Neuronal stem cell (in vitro differentiated cells): ENCODE measurements at places on chromosomes 2 and 18.

- DNase-seq: no peak
Measured at GRCh38 chr2:170917219-170917913, 11.7 kb upstream of the GORASP2 start.

DNA sequence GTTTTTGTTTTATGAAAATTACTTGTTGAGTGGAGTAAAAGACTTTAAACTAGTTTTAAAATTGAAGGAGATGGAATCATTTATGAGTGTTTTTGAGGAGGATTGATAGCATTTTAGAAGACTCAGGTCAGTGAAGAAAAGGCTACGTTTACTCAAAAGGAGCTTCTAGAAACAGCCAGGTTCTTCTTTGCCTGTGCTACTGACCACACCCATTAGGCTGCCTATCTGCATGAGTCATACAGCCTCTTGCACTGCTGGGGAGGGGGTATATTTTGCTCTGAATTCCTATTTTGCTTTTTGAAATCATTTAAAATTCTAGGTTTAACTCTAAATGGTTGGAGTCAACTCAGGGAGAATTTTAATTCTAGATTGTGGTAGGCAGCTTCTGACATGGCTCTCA lies 22.3 kb downstream of the EFEMP1 start:
- DNase-seq: no peak

GRCh38 chr2:8368463-8368862 lies 313.4 kb upstream of the ID2 start:
- DNase-seq: no peak

- DNase-seq: no peak
Measured at GRCh38 chr2:62506421-62506750, 391 bp upstream of the TMEM17 start.

DNA sequence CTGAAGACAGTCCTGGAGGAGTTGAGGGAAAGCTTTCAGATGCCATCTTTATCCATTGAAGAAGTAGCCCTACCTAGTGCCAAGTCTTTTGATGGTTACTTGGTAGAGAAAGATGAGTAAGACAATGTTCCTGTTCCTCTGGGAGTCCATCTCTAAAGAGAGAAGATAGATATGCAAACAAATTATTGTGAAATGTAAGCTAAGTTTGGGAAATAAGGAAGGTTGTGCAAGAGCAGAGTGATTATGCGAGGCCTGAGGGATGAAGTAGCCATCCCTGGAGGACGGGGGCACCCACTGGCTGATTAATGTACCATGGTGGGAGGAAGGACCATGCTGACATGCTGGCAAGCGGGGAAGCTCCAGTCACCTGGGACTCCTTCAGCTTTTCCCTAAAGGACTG lies 994 bp upstream of the DTNA start:
- DNase-seq: no peak

DNA sequence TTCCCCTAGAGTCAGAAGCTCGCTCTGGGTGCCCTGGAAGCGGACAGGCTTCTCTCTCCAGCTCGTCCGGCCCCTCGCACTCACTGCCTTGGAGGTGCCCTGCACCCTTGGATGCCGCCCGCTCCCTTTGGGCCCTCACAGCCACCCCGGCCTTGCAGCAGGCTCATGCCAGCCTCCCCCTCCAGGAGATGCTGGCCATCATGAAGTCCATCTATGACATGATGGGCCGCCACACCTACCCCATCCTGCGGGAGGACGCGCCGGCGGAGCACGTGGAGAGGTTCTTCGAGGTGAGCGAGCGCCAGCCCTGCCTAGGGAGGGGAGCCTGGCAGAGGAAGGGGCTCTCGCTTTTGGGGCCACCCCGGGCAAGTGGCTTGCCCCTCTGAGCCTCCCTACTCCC lies 20.3 kb upstream of the FAHD2A start:
- DNase-seq: no peak

GRCh38 chr2:218792433-218792832 lies 10.5 kb downstream of the CYP27A1 start:
- DNase-seq: no peak

DNA sequence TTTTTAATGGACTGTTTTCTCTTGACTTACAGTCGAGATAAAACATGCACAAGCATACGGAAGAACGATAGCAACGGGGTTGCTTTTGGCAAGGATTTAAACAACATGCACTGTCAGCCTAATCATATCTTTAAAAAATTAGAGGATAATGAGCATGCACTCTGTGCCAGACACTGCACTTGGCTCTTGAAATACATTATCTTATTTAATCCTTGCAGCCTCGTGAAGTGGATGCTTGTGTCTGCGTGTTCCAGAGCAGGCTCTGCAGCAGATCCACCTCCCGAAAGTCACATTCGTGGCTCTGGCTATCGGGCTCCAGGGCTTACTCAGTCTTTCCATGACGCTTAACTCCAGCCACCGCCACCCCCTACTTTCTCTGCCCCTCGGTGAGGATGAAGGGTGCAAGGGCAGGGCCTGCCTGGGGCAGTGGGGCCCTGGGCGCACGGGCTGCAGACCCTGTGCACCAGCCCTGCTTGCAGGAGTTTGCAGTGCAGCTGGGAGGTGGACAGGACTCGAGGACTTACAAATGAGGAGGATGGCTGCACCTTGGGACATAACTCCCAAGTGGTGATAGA lies 61.7 kb downstream of the ACKR3 start:
- DNase-seq: no peak

- peak; percentile 24 for DNase-seq
Measured at GRCh38 chr2:169928463-169928864, 101.2 kb downstream of the UBR3 start.

GRCh38 chr18:59911600-59911999 lies 11.8 kb downstream of the PMAIP1 start:
- DNase-seq: no peak

- peak; percentile 42 for DNase-seq
Measured at GRCh38 chr18:55779691-55780585, 191.9 kb upstream of the TCF4 start.

DNA sequence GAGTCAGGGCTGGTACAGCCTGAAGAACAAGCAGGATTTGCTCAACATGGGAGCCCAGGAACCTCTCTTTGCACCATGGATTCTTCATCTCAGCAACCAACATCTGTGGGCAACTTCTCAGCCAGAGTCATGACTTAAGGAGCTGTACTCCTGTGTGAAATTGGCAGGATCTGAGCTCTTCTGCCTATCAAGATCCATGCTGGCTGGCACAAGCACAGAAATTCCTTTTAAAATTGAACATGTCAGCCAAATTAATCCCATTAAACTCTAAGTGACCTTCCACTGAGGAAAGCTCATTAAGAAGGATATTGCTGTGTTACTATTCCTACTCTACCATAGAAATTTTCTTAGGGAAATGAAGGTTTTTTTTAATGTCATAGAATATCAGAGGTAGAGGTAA lies 110.5 kb upstream of the SCG2 start:
- DNase-seq: no peak

DNA sequence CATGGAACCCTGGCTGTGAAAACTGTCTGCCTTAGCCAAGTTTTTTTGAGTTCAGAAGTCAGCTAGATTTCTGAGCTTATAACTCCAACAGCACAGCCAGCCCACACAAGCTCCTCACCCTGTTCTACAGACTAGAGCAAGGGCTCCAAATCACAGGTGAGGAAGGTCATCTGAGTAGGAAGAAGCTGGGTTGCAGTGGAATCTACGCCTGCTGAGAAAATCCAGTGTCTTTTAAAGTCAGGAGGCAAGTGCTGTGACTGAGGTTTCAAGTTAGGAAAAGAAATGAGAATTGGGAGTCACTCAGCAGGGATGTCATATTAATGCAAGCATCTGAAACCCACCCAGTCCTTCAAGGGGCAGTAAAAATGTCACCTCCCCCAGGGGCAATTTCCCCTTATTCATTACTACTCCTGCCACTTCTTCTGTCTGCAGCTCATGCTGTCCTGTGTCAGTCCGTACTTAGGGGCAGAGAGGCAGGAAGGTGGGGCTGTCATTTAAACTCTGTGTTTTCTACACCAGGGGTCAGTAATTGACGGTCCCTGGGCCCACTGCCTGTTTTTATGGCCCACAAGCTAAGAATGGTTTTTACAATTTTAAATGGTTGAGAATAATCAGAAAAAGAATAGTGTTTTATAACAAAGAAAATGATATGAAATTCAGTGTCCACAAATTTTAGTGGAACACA lies 551.1 kb downstream of the BCL11A start:
- no peak for DNase-seq

DNA sequence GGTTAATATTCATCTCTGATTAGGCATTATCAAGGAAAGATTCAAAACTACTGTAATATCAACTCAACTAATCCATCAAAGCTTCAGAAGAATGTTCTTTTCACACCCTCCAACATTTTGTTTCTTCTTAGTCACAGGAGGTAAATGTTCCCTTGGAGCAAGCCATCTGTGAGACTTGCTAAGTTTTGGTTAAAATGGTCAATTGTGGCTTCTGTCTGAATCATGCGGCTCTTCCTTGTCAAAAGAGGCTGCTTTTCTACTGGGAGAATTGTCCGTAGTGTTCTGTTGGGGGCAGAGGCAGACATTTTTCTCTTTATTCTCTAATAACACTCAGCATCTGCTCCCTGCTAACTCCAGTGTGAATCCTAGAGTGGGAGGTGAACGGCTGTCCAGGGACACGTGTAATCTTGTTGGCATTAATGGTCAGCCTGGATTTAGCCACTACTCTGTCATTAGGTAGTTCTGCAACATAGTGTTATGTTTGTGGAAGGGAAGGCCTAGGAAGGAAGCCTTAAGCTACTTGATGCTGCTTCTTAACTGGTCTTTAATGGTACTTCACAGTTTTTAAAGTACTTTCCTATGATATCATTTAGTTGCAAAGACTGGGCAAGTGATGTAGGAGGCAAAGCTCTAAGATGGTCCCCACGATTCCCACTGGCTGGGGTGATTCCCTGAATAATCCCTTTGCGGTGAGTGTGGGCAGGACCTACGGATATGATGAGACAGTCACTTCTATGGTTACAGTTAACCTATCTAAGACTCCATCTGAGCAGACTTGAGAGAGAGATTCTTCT lies 22.6 kb upstream of the FAP start:
- DNase-seq: no peak

GRCh38 chr2:48601349-48601748 lies 16.3 kb upstream of the GTF2A1L start:
- DNase-seq: no peak

DNA sequence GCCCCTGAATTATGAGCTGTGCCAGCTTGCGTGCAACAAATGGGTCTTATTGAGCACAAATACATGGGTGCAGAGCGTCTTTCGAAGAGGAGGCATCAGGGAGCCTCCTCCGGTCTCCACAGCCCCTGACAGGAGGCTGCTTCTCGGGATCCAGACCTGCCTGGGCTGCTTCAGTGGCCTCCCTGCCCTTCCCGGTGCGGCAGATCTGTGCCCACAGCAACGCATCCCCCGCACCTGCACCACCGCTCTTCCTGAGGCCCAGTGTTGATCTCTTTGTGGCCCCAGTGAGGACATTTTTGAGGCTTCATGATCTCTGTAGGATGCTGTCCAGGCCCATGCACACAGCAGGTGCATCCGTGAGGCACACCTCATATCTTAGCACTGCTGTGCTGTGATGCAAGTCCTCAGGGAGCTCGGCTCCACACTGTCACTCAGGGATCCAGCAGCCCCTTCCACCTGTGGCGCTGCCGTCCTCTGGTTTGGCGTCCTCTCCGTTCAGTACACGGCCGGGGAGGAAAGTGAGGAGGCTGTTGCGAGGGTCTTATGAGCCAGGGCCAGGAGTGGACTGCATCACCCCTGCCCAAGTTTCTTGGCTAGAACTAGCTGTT lies 17.4 kb downstream of the RTP5 start:
- DNase-seq: no peak

- no peak for DNase-seq
Measured at GRCh38 chr2:218754201-218754600, 27.7 kb upstream of the CYP27A1 start.

DNA sequence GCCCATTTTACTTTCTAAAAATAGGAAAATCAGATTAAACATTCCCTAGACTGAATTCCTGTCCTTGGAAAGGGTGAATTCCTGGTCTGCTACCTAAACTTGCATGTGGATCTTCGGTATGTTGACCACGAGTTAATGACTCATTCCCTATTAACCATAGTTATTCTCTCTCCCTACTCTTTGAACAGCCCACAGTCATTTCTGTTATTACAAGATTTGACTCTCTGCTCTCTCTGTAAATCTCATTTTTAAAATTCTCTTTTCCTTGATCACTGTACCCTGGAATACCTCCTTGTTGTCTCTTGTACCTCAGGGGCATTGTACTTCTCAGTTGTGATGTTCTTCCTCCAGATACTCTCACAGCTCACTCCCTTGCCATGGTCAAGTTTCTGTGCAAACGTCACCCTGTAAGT lies 92.0 kb upstream of the GULP1 start:
- no peak for DNase-seq

DNA sequence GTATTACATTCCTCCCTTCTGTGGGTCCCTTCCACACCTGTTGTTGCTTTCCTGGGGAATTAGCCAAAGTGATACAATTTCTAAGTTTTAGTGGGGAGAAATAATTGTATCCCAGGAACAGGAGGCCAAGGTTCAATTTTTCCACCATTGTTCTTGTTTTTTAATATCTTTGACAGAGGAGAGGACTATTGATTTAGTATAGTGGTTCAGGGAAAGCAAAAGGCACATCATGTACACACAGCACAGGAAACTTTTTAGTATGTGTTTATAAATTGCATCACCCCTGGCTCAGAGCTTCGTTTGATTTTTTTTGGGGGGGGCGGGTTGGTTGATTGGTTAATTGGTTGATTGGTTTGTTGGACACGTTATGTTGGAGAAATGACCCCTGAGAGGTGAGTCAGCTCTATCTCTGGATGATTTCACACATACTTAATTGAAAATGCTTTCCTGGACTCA lies 431.6 kb downstream of the PID1 start:
- no peak for DNase-seq

DNA sequence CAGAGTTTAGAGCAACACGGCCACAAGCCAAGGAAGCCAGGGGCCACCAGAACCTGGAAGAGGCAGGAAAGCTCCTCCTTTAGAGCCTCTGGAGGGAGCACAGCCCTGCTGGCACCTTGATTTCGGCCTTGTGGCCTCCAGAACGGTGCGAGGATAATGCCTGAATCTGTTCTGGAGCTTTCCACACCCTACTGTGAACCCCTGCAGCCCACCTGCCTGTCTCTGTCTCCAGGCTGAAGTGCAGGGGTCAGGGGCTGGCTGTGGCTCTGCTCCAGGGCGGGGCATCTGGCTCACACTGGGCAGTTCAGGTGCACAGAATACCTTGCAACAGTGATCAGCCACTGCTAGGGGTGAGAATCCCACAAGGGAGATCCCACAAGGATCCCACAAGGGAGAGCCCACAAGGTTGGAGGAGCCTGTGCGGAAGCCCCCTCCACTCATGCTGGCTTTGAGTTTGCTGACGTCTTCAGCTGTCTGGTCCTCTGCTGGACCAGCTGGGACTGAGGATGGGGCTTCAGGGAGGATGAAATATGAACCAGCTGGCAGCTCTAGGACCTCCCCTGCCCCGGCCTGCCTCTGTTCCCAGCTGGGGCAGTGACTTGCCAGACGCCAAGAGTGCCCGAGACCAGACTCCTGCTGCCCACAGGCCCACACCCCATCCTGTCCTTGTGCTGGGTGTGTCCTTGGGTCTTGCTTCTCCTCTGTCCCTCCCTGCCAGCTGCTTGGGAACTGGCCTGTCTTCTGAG lies 56.4 kb upstream of the OTOS start:
- DNase-seq: no peak

- DNase-seq: no peak
Measured at GRCh38 chr2:20214566-20215182, 10.3 kb downstream of the SDC1 start.

GRCh38 chr2:88016086-88016959 lies at the start of gene RNU2-63P:
RNU2-63P (minus strand) TSS chr2:88016547.
- DNase-seq: peak; percentile 76

GRCh38 chr2:183224948-183225347 lies 100.7 kb downstream of the NUP35 start:
- DNase-seq: no peak
